Activated T-helper 2 cell treated with anti-CD3 and anti-CD28 coated beads, Interferon-gamma antibody, Interleukin-2, Interleukin-4, amounts not matched to agents 10 μg/mL and 5 μg/mL and 100 μg/mL, durations not matched to agents 14 hours and 24 hours and 36 hours (primary cell): ENCODE measurements at places on chromosomes 13 and 19. TPM values are rescaled to one million over a fixed set of nuclear protein-coding genes. Genes with fewer than 3 reads are reported as not detected.

DNA sequence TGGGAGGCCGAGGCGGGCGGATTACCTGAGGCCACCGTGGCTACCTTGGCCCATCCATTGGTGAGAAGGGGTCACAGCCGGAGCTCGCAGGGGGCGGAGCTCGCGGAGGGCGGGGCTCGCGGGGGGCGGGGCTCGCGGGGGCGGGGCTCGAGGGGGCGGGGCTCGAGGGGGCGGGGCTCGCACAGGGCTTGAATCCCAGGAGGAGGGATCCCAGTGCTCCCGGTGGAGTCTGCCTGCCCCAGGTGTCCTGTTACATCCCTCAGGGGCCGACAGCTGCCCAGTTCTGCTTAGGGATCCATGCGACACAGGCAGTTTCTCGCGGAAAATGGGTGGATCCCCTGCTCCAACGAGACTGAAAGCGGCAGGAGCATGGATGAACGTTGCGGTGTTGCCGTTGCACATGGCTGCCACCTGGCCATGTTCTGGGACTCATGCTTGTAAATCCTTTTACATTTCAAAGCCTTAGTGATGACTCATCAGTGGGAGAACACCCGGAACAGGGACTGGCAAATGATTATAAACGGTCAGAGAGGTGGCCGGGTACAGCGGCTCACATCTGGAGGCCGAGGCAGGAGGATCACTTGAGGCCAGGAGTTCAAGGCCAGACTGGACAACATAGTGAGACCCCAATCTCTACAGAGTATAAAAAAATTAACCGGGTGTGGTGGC, 25.1 kb downstream of the TMPRSS9 start:
- H3K27me3 ChIP-seq: peaks cover 2% of the 10 kb centered on the region
- H3K4me3 ChIP-seq: no peak overlapping the region
- no peak overlapping the region for H3K27ac ChIP-seq
- H3K36me3 ChIP-seq: peaks cover 3% of the 10 kb centered on the region
- no peaks in the 10 kb centered on the region for H3K4me1 ChIP-seq
- no peak for DNase-seq

- no peaks in the 10 kb centered on the region for H3K27me3 ChIP-seq
- H3K27ac ChIP-seq: no peak overlapping the region
- no peaks in the 10 kb centered on the region for H3K4me1 ChIP-seq
- DNase-seq: no peak
- no peaks in the 10 kb centered on the region for H3K36me3 ChIP-seq
These were observed 97.1 kb upstream of the IRS2 start for GRCh38 chr13:109883181-109884180.

DNA sequence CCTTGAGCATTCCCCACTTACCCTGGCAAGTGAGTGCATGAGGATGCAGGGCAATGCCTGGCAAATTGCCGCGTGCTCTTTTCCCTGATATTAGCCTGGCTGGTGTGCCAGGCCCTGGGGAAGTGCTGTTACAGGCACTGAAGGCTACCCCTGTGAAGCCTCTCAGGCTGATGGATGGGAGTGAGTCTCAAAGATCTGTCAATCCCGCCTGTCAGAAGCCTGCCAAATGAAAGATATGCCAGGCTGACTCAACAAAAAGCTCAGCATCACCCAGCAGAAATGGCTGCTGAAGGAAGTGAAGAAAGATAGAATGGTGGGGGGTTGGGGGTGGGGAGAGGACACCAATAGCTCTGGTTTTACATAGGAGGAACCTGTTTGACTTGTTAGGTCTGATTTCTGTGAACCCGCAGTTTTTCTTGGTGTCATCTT, 112.1 kb downstream of the LACC1 start:
- H3K27ac ChIP-seq: no peak overlapping the region
- H3K27me3 ChIP-seq: no peaks in the 10 kb centered on the region
- H3K36me3 ChIP-seq: no peaks in the 10 kb centered on the region
- no peak for DNase-seq

GRCh38 chr13:37187621-37188020, 82.2 kb upstream of the CSNK1A1L start:
- no peak overlapping the region for H3K27ac ChIP-seq
- no peak overlapping the region for H3K4me3 ChIP-seq
- no peaks in the 10 kb centered on the region for H3K4me1 ChIP-seq
- H3K27me3 ChIP-seq: no peaks in the 10 kb centered on the region
- no peaks in the 10 kb centered on the region for H3K36me3 ChIP-seq
- no peak for DNase-seq

DNA sequence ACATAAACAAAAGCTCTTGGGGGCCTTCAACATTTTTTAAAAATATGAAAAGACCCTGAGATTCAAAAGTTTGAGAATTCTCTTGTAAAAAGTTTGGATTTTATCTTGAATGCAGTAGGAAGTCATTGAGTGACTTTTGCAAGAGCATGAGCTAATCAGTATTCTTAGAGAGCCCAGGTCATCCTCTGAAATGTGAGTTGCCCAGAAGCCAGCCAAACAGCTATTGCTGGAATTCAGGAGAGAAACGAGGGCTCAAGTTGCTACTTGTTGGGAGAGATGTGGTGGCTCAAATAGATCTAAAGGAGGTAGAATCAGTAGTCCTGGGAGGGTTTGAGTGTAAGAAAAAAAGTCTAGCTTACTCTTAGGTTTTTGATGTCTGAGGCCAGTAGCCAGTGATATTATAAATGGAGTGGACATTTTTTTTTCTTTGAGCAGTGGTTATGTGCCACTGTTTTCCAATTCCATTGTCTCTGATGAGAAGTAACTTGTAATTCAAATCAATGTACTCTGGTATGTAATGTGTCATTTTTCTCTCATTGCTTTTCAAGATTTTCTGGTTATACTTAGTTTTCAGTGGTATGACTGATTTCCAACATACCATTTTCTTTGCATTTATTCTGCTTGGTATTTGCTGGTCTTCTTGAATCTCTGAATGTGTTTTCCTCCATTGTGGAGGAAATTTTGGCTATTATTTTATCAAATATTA, 30.7 kb downstream of the LMO7 start:
- H3K36me3 ChIP-seq: no peaks in the 10 kb centered on the region
- no peak for DNase-seq
- H3K4me3 ChIP-seq: no peak overlapping the region
- H3K4me1 ChIP-seq: no peaks in the 10 kb centered on the region

GRCh38 chr13:35512271-35512920, 35.9 kb upstream of the MAB21L1 start:
- no peak for DNase-seq
- H3K27ac ChIP-seq: no peak overlapping the region
- no peaks in the 10 kb centered on the region for H3K4me1 ChIP-seq
- H3K4me3 ChIP-seq: no peak overlapping the region
- H3K27me3 ChIP-seq: no peaks in the 10 kb centered on the region
- no peaks in the 10 kb centered on the region for H3K36me3 ChIP-seq

- H3K36me3 ChIP-seq: peaks cover 38% of the 10 kb centered on the region
- peaks cover 36% of the 10 kb centered on the region for H3K4me1 ChIP-seq
- DNase-seq: no peak
- no peaks in the 10 kb centered on the region for H3K27me3 ChIP-seq
- H3K27ac ChIP-seq: peak overlapping the region; percentile 99
These were observed 726 bp upstream of the UFM1 start for GRCh38 chr13:38348861-38349389.

DNA sequence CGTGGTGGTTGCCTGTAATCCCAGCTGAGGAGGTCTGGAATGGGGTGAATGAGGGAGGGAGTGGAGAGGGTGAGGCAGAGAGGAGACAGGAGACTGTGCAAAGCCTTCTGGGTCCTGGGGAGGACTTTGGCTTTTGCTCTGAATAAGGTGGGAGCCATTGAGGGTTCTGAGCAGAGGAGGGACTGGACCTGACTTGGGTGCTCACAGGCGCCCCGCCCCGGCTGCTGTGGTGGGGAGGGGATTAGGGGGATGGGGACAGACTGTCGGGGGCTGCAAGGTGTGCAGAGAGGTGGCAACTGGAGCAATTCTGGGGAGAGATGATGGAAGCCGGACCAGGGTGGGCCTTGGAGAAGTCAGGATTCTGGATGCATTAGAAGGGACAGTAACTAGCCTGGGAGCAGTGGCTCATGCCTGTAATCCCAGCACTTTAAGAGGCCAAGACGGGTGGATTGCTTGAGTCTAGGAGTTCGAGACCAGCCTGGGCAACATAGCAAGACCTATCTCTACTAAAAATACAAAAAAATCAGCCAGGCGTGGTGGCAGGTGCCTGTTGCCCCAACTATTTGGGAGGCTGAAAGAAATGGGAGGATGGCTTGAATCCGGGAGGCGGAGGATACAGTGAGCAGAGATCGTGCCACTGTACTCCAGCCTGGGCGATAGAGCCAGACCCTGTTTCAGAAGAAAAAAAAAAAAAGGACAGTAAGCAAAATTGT, 16.1 kb upstream of the NANOS3 start:
- peaks cover 10% of the 10 kb centered on the region for H3K27me3 ChIP-seq
- peak overlapping the region; percentile 91 for H3K4me3 ChIP-seq
- no peak for DNase-seq

- H3K27me3 ChIP-seq: no peaks in the 10 kb centered on the region
- peak overlapping the region; percentile 80 for H3K27ac ChIP-seq
- peaks cover 69% of the 10 kb centered on the region for H3K4me1 ChIP-seq
- peak overlapping the region; percentile 31 for H3K4me3 ChIP-seq
These were observed 41.2 kb downstream of the USP12 start for GRCh38 chr13:27130223-27130978.

- H3K4me3 ChIP-seq: no peak overlapping the region
- H3K27ac ChIP-seq: no peak overlapping the region
- H3K4me1 ChIP-seq: peaks cover 2% of the 10 kb centered on the region
- H3K36me3 ChIP-seq: no peaks in the 10 kb centered on the region
These were observed 805.7 kb downstream of the DIAPH3 start for GRCh38 chr13:59358014-59358413.

DNA sequence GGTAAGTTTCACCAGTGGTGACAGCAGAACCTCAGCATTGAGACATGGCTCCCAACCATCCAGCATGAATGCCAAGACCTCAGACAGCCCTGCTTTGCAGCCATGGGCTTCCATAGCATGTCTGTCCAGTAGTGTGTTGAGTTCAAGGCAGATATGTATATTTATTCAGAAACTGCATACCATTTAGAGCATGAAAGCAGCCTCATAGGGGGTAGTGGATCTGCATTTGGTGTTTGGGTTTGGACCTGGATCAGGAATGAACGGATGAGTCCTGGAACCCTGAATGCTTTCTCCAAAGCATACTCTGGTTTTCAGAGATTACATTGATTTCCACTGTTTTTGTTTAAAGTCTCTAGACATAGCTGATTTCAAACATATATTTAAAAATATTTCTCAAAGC, 114.3 kb downstream of the ESD start:
- no peak overlapping the region for H3K4me3 ChIP-seq
- H3K36me3 ChIP-seq: peaks cover 26% of the 10 kb centered on the region
- no peaks in the 10 kb centered on the region for H3K27me3 ChIP-seq

PAK4 gene
- total RNA-seq: 16.5 and 19.4 TPM in 2 replicates

CFAP97D2 gene
- not detected in 2 replicates for total RNA-seq

ADPRHL1 gene
- 0.64 TPM in 2 replicates for total RNA-seq

ZIC2 gene
- total RNA-seq: not detected in 2 replicates

FPR1 gene
- not detected in 2 replicates for total RNA-seq
